NCI-H446 (cell line): ENCODE measurements at places on chromosomes 1 and 21.

GRCh38 chr1:192689459-192689858 is 53.5 kb downstream of the RGS13 start:
- DNase-seq = no peak

DNA sequence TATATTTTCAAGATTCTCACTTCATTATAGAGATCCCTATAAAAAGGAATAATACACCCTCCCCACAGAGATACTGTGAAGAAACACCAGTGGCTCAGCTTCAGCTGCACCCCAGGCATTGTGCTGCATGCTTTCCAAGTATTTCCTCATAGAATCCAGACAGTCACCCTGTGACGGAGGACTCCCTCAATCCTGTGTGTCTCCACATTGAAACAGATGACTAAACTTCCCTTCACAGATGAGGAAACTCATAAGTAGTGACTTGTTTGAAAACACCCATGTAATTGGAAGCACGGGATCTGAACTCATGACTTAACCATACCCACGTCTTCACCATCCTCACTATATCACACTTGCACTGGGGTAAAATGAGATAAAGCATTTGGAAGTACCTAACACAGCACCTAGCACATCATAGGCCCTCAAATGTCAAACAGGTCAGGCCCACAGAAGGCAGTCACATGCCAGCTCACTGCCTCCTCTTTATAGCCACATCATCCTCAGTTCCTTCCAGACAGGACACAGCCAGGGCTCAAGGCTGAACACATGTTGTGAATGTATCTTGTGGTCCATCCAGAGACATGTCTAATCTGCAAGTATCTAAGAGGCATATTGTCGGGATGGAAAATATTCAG is 55.2 kb downstream of the GPR161 start:
- no peak for DNase-seq

- no peak for DNase-seq
Observed at GRCh38 chr1:247578946-247579460, 9.2 kb upstream of the OR2G2 start.

DNA sequence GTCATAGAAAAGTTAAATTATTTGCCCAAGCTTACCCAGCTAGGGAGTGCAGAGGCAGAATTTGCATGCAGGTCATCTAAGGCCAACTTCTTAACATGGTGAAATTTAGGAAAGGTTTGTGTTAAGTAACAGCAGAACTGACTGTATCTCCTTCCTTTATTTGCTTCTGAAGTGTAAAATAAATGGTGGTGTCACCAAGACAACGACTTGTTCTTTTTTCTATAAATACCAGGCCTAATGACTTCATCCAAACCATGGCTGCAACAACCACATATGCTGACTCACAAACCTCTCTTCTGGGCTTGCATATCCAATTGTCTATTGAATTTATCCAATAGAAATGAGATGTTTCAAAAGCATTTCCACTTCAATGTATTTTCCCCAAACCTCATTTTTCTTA is 19.1 kb downstream of the COL24A1 start:
- no peak for DNase-seq

DNA sequence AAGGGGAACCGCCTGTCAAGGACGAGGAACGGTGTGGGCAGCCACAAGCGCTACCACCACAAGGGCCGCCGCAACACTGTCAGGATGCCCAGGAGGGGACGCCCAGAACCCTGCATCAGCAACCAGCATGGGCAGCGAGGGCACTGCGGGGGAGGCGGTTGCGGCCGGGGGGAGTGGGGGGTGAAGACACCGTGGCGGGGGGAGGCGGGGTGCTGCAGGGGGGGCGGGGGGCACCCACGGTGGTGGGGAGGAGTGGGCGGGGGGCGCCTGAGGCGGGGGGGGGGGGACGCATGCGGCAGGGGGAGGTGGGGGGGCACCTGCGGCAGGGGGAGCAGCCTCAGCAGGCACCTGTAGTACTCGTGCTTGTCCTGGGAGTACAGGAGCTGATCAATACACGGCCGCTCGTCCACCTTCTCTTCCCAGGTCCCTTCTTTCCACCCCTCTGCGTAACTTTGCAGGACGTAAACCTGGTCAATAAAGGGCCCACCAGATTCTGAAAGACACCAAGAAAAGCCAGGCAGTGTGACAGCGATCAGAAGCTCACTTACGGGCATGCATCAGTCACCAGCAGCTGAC is 4.6 kb downstream of the POFUT2 start:
- DNase-seq = no peak

GRCh38 chr1:84972377-84972987 is 24.4 kb downstream of the MCOLN2 start:
- no peak for DNase-seq
